ENCODE measurements at places on chromosomes 1 and 21. TPM values are rescaled to one million over a fixed set of nuclear protein-coding genes. Genes with fewer than 3 reads are reported as not detected.

- DNase-seq: no peak
These were observed 867.4 kb upstream of the ADGRL2 start for GRCh38 chr1:80933346-80933745.

- no peak for DNase-seq
These were observed 29.4 kb upstream of the PRRC2C start for GRCh38 chr1:171455967-171456366.

GRCh38 chr1:179228783-179229213 lies 679 bp downstream of the ABL2 start:
- no peak for DNase-seq

DNA sequence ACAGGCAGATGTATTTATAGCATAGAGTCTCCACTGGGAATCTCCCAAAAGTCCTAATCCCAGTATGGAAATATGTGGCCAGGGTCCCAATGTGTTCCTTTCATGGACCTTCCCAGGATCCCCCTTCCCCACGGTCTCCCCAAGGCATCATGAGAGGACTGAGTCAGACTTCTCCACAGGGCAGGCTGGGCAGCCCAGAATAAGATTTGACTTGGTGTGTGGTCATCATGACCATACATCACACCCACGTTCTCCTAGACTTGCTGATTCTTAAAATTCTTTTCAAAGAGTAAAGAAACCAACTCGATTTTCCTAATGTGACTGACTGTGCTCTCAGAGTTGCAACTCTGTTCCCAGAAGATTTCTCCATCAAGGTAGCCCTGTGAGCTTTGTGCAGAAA lies 93.9 kb upstream of the CD34 start:
- DNase-seq: no peak

- no peak for DNase-seq
These were observed 395.2 kb upstream of the LYPLAL1 start for GRCh38 chr1:218778257-218779126.

GRCh38 chr1:26790551-26790953 lies 2.8 kb downstream of the PIGV start:
- DNase-seq: no peak

GRCh38 chr1:29514361-29515169 lies 278.2 kb downstream of the PTPRU start:
- peak; percentile 78 for DNase-seq

DNA sequence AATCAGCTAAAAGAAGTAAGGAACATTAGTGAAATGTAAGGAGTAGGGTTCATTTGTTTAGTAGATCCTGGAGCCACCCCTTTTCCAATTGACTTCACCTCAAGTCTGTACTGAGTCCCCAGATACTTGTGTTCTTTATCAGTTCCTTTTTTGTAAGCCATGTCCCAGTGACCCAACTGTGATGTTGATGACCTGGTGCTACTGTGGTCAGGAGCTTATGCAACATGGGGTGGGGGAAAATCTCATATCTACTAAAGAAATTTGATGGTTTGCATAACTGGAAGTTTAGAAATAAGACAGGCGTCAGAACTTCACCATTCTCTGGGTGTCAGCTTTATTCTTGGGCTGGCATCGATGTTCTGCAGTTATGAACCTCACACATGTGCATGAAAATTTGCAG lies 120.5 kb downstream of the LRRC7 start:
- DNase-seq: no peak

GRCh38 chr1:233140974-233141373 lies 154.6 kb downstream of the PCNX2 start:
- no peak for DNase-seq

GRCh38 chr1:224594851-224595250 lies 21.3 kb upstream of the CNIH3 start:
- no peak for DNase-seq

The FMO3 gene
- total RNA-seq: 5.4 TPM

The SERINC2 gene
- total RNA-seq: 2.6 TPM

The OXCT2 gene
- total RNA-seq: 1.4 TPM

All from esophagus muscularis mucosa (tissue), 4 donors.